ENCODE measurements at places on chromosomes 3 and 15.
A peak's percentile ranks its signal among the peaks of the same experiment; 100 is the strongest.

- DNase-seq: no peak
These were observed 20.5 kb downstream of the TSC22D2 start for GRCh38 chr3:150428562-150428961.

DNA sequence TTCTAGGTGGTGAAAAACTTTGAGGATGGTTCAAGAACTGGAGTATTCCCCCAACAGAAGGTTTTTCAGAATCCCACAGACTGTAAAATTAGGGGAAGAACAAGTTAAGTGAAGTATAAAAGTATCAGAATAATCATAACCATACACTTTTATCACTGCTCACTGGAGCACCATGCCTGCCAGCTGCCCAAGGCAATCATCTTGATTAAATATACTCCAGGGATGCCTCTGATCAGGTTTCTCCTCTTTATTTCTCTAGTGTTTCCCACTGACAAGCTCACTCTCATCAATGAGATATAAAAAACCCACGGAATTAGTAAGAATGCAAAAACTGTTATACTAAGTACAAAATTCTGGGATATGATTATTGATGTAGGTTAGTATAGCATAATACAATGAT is 108.0 kb downstream of the STAG1 start:
- DNase-seq: no peak

DNA sequence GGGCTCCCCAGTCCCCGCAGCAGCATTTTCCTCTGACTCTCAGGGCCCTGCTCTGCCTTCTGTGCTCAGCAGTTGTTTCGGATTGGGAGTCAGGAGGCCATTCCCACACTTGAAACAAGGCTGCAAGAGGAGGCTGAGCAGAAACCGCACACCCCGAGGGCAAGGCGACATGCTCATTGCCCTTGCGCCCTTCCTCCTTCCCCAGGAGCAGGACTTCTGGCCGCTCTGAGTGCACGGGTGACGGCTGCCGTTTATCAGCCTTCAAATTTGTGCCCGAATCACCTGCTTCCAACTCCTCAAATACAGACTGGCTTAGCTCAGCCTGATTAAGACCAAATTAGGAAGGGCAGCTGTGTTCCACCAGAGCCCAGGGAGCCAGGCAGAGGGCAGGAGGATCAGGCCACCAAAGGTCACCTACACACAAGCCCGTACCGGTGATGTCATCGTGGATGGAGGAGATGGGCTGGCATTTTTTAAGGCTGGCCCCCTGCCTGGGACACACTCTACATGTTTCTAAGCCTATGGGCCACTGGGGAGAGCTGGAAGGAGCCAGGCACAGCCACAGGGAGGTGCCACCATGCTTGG is 38.1 kb downstream of the TM2D3 start:
- no peak for DNase-seq

DNA sequence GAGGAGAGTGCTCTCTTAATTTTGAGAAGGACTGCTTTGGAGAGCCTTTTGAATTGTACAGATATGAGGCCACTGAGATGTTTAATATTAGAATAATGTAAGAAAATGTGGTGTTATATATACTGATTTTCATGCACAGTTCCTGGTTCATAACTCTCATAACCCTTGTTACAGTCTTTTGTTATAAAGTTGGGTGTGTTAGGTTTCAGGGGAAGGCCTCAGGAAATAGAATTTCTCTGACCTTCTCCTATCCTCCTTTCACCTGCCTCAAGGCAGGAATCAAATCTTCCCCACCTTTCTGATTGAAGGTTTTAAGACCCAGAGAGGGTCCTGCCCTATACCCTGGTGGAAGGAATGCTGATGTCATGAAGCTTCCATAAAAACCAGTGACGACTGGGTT is 245.9 kb downstream of the NSUN3 start:
- no peak for DNase-seq

DNA sequence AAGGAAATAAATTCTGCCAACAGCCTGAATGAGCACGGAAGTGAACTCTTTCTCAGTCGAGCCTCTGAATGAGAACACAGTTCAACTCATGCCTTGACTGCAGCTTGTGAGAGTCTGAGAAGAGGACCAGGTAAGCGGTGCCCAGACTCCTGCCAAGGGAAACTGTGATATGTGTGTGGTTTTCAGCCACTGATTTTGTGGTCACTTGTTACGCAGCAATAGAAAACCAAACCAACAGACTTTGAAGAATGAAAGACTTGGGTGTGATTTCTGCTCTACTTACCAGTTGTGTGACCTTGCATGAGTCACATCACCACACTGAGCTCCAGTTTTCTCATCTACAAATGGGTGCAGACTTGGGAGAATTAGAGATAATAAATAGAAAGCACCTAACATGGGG is 30.6 kb upstream of the FAM107A start:
- DNase-seq: no peak

DNA sequence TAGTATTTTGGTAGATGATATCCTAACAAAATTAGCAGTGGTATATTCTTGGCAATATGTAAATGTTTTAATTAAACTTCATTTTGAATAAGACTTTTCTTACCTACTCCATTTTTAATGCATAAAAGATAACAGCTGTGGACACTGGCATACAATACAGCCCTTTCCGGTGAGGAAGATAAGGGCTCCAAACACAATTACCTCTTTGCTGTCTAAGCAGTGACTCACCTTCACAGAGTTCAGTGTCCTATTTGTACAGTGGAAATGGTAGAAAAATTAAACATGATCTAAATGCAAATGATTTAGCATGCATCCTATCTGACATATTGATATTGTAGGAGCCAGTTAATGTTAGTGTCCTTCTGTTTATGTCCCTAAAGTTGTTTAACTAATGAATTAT is 969.4 kb downstream of the PLOD2 start:
- DNase-seq: no peak

- DNase-seq: no peak
These were observed 224.0 kb downstream of the CHL1 start for GRCh38 chr3:420584-420983.

GRCh38 chr3:181700168-181701087 is 11.3 kb upstream of the SOX2 start:
- no peak for DNase-seq

- DNase-seq: peak; percentile 61
These were observed 3.2 kb downstream of the PTPRG start for GRCh38 chr3:61564395-61565059.

GRCh38 chr3:32934150-32934742 is 17.2 kb upstream of the CCR4 start:
- DNase-seq: no peak

- no peak for DNase-seq
These were observed 148.5 kb upstream of the CTDSPL start for GRCh38 chr3:37712918-37713817.

GRCh38 chr15:57914350-57915055 is 151.0 kb downstream of the ALDH1A2 start:
- DNase-seq: no peak

GRCh38 chr3:55801068-55801467 is 314.0 kb upstream of the WNT5A start:
- no peak for DNase-seq

DNA sequence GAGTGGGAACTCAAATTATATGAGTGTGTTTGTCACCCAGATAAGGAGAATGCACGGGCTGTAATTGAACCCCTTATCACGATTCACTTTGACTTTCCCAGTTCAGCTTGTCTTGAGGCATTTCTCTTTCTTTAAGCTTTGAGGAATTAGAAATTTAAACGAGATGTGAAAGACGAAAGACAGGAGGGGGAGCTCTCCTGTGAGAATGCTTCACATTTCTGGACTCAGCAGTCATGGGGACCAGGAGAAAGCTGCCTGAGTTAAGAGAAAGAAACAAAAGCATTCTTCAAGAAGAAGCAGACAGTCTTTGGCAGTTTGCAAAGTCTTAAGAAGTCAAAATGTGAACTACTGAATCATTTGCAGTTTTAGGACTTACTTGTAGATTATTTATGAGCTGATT is 205.6 kb downstream of the NECTIN3 start:
- no peak for DNase-seq

DNA sequence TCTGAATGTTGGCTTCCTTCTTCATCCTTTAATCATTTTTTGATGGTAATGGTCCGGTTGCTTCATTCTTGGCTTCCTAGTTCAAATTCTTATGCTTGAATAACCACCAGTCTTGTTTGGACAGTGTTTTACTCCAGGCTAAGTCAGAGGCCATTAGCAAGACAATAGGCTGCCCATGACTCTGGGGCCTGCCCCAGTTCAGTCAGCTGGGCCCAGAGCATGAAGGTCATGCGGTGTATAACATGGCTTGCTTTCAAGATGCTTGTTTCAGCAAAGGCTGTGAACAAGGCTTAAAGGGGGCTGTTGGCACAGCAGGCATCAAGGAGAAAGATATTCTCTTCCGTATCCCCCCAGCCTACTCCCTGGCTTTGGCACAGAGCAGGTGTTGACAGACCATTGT is 13.7 kb downstream of the TM4SF18 start:
- no peak for DNase-seq

GRCh38 chr3:143123353-143123984 is 3.9 kb downstream of the CHST2 start:
- DNase-seq: no peak

- DNase-seq: no peak
These were observed 36.1 kb downstream of the CD200R1L start for GRCh38 chr3:112810561-112810960.

- DNase-seq: peak; percentile 84
These were observed 515 bp downstream of the EIF4G1 start for GRCh38 chr3:184314700-184315542.

DNA sequence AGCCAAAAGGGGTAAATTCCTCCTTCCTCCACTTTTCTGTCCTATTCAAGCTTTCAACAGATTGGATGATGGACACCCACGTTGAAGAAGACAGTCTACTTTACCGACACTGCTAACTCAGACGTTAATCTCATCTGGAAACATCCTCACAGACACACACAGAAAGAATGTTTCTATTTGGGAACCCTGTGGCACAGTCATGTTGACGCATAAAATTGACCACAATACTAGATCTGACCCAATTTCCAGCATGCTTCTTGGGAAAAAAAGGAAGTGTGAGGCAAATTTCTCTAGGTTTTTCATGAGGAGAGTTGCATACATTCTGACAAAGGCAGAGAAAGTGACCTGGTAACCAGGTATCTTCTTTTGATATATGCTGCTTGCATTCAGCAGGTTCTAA is 594.1 kb downstream of the FGF12 start:
- no peak for DNase-seq

GRCh38 chr3:15638193-15638890 is 36.8 kb downstream of the BTD start:
- no peak for DNase-seq

DNA sequence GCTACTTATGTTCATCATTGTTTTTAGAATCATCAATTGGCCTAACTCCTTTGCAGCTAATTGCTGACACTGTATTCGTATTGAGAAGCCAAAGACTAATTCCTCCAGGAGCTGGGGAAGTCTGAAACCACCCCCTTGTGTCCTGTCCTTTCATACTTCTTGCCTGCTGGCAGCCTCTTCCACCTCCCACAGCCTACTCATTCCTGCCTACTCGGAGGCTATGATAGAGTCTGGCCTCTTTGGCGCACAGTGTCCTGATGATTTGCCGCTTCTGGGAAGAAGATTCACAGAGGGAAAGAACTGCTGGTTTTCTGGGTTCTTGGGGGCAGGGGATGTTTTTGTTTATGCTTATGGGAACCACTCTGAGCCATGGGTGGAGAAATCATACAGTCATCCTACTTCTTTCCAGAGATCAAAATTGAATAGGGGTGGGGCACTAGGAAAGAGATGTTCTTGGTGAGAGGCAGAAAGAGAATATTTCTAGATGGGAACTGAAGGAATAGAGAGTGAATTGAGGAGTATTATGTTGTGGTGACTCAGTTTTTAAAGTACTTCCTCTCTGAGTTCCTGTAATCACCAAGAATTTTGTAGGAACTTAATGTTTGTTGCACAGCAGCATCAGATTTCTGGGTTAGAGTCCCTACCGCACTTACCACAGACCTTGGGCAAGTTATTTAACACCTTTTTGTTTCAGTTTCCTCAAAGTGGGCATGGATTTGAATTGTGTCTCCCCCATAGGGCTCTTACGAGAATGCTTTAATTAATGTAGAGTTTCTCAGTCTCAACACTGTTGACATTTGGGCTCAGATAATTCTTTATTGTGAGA is 22.1 kb upstream of the SCAANT1 start:
- no peak for DNase-seq

GRCh38 chr3:138336454-138336999 is 6.9 kb upstream of the NME9 start:
- no peak for DNase-seq

GRCh38 chr3:97884586-97885123 is 62.8 kb downstream of the CRYBG3 start:
- no peak for DNase-seq

DNA sequence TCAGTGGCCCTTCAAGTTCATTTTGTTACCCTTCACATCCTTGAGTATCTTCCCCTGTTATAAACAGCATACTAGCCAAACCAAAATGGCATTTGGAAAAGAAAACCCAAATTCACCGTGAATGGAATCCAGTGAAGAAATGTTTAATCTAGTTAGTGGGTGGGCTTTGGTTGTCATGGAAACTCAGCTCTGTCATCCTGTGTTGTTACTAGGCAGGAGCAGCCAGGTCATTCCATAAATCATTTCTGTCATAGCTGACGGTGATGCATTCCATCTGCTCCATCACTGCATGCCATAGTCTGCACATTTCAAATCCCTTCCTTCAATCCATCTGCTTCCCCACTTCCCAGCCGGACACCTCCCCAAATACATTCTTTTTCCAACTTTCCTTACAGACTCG is 140.4 kb upstream of the CGNL1 start:
- no peak for DNase-seq

DNA sequence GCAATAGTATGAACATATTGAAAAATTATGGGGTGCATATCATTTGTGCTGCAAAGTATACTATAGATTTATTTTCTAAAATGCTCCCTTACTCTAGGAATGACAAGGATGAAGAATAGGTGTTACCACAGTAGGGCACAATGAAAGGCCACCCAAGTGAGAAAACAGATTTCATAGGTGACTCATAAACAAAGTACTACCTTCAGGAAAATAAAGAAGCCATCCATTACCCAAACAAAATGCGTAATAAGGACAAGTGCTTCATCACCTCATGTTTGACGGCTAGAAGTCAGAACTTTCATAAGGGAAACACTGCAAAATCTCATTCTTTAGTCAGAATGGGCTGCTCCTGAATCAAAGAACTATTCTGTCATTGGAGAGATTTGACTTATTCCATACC is 116.6 kb downstream of the MFSD1 start:
- no peak for DNase-seq

DNA sequence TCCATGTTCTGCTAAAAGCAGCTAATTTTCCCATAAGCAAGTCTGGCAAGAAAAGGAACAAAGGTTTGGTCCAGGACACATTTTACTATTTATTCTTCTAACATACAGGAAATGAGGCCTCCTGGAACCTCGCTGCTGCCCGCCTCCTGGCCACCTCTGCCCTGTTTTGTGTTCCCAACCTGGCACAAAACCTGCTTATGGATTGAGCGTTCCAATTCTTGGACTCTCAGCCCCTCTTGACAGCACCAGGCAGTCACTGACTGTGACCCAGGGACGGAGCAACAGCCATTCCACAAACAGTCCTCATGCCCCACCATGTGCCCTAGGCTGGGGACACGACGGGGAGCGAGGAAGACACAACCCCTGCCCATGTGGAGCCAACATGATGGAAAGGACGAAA is 11.6 kb upstream of the SSUH2 start:
- no peak for DNase-seq

GRCh38 chr3:64815789-64816188 is 128.0 kb upstream of the ADAMTS9 start:
- DNase-seq: no peak

All from breast epithelium (tissue), 4 donors.